Ureter (tissue), 1 donor: ENCODE measurements at places on chromosomes 16 and 17. TPM values are rescaled to one million over a fixed set of nuclear protein-coding genes. Genes with fewer than 3 reads are reported as not detected.

GRCh38 chr17:37527249-37527851 lies 37.7 kb downstream of the DUSP14 start:
- no peak for DNase-seq

DNA sequence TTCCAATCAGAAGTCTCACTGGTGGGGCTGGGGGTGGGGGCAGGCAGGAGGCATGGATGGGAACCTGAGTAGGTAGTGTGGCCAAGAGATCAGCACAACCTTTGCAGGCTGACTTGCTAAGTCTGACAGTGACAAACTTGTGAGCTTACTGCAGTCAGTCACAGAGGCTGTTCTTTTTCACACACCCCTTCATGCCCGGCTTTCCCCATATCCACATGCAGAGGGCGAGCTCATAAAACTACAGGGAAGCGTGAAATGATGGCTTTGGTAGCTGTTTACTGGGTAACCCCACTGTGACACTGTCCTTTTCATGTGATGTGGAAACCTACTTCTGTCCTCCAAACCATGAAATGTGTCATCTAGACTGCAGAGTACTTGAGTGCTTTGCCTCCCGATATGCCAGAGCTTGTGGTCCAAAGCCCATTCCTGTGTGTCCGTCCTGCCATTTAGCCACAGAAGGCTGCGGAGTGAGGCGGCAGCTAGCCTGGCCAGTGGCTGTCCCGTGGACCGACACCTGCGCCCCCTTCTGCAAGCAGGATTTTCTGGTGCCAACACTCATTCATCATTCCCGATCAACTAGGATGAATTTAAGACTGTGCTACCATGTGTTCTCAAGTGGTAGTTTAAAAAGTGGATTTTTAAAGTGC lies 9.8 kb downstream of the GEMIN4 start:
- DNase-seq = no peak

GRCh38 chr17:62746941-62747340 lies 61.2 kb downstream of the MARCHF10 start:
- no peak for DNase-seq

DNA sequence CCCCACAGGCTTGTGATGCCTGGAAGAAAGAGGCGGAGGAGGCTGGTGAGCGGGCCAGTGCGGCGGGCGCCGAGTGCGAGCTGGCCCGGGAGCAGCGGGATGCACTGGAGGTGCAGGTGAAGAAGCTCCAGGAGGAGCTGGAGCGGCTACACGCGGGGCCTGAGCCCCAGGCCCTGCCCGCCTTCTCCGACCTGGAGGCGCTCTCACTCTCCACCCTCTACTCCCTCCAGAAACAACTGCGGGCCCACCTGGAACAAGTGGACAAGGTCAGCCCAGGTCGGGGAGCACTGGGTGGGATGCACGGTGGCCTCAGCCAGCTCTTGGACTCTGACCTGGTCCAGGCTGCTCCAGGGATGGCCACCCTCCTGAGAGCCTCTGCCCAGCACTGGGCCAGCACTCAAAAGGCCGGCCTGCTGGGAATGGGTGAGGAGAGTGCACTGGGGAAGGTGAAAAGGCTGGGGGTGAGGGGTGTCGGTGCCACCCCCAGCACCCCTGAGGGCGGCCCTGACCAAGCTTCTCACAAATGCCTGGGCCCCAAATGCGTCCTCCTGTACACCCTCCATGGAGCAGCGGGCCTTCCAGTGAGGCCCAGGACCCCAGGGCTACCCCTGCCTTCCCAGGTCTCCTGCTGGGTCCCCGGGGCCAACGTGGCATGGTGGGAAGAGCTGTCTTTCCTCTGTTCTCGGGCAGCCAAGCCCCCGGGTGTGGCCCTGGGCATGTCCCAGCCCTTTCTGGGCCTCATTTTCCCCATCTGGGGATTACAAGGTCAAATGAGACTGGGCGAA lies 20.8 kb downstream of the UNC13D start:
- DNase-seq = no peak

Gene CACNA1G
- 0.36 TPM for total RNA-seq

Gene KATNB1
- total RNA-seq = 19.0 TPM

DNA sequence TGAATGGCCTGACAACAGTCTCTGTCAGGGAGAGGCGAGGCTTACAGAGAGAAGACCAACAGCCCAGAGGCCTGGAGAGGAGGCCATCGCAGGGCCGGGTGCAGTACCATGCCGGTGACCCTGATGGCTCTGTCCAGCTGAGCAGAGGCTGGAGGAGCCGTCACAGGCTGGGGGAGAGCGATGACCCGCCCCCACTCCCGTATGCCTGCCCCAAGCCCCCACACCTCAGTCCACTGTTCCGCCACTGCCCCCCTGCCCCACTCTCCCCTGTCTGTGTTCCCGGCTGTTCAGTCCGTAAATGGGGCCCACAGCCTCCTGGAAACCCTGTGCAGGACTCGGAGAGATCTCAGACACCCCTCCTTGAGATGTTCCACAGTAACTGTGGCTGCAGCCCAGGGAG lies 12.8 kb upstream of the FAM83G start:
- no peak for DNase-seq

DNA sequence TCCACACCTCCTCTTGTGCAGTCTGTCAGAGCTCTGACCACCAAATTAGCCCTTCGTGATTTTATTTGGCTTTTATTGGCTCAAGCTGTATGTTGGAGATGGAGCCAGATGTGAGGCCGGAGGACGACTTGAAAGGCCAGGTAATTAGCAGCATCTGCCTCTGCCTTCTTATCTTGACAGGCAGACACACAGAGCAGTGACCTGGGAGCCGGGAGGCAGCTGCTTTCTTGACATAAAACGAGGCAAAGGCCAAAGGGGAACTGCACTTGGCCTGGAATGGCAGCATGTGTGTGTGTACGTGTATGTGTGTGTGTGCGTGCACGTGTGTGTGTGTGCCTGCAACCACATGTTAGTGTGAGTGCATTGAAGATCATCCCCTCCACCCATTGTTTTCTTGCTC lies 56.9 kb upstream of the BRD7 start:
- no peak for DNase-seq

Gene ZPBP2
- not detected for total RNA-seq

Gene HOXB1
- total RNA-seq = 0.31 TPM

DNA sequence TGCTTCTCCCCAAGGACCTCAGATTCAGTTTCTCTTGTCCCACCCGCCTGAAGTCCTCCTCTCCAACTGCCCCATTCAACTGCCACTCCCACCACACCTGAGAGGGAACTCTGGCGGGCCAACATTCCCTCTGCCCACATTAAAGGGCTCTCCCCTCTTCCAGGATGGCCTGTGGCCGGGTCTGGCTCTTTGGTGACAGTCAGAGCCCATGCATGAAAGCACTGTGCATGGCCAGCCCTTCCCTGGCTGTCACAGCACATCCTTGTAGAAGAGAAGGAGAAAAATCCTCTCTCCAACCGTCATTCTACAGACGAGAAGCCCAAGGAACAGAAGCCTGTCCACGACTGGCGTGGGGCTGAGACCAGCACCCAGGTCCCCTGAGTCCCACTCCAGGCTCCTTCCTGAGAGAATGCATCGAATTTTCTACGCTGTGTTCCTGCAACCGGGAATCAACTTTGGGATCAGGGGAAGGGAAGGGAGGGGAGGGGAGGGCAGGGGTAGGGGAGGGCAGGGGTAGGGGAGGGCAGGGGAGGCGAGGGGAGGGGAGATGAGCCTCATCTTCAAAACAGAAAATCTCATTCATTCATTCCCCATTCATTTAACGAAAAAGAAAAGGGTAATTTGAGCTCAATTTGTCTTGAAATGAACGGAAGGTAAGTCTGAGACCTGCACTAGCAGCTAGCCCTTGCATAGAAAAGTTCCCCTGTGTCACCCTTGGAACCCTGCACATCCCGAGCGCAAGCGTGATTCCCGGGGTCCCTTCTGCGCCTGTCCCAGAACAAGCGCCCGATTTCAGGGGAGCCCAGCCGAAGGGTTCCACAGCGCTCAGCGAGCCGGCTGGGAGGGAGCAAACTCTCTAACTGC lies at the start of gene ABCC12:
TSS of gene ABCC12 (minus strand) at position 68 of the 864 bp plus-strand sequence. CDS start 9,569 bp downstream, outside the sequence.
- no peak for DNase-seq

DNA sequence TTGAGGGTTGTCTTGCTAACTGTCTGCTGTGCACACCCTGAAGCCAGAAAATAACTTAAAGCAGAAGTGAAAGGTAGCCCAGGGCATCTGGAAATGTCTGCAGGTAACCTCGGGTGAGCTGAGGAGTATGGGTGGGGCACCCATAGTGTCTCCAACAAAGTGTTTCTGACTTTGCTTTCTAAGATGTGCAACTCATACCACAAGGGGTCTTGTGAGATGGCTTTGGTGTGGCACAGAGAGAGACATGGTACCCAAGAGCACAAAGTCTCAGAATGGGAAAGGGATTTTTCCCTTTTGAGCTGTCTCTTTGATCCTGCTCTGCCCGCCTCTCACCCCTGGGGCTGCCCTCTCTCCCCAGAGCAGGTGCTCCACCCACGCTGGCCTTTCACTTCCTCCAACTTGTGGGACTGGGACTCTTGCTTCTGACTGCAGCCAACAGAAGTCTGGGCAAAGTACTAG lies 6.9 kb downstream of the CHD9 start:
- peak; percentile 54 for DNase-seq

DNA sequence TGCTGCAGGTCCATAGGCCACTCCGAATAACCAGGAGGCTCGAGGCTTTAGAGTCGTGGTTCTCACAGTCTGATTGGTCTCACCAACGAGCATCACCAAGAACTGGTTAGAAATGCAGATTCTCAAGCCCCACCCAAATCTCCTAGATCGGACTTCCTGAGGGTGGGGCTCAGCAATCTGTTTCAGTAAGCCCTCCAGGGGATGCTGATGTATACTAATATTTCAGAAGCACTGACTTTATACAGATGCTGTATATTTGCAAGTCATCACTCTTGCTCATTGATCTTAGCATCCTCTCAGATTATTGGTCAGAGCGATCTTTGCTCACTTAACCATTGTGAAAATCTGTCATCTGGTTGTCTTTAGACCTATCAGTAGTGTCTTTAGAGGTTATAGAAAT lies 4.4 kb upstream of the VAC14 start:
- DNase-seq = no peak

DNA sequence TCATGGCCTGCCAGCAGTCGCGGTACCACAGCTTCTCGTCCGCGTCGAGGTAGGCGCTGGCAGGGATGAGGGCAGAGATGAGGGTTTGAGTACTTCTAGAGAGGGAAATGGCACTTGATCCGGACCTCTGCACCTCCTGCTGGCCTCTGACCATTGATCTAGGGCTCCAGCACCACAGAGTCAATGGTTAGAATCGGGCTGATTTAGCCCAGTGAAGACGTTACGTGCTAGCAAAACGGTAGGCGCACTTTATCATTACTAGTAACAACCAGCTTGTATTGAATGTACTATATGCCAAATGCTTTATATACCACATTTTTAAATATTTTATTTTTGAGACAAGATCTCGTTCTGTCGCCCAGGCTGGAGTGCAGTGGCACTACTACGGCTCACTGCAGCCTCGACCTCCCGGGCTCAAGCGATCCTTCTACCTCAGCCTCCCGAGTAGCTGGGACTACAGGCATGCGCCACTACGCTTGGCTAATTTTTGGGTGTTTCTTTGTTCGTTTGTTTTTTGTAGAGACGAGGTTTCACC lies 526 bp downstream of the TSNAXIP1 start:
- DNase-seq = no peak

DNA sequence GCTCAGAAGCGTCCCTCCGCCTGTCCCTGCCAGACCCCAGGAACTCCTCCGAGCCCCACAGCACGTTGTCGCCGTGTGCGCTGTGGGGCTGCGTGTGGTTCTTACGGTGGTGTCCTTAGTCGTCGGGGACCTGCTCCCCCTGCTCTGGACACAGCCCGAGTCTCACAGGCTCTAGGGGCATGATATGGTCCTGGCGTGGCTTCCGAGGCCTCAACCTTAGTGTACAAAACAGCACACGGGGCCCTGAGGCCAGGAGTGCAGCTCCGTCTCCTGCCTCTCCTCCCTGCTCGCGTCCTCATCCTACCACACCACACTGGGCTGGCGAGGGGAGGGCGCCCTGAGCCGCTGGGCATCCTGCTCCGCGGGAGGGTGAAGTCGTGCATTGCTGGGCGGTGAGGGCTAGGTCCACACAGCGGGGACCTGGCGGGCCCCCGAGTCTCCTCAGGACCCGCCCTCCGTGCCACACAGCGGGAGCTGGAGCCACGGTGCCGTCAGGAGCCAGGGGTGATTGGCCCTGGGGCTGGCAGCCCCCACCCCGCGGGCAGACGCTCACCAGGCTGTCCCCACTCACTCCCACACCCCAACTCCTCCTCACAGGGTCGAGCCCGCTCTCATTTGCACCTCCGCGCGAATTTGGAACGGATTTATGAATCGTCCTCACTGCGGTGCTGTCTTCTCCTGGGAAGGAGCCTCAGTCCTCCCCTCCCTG lies 1.2 kb upstream of the MAFG start:
- no peak for DNase-seq

DNA sequence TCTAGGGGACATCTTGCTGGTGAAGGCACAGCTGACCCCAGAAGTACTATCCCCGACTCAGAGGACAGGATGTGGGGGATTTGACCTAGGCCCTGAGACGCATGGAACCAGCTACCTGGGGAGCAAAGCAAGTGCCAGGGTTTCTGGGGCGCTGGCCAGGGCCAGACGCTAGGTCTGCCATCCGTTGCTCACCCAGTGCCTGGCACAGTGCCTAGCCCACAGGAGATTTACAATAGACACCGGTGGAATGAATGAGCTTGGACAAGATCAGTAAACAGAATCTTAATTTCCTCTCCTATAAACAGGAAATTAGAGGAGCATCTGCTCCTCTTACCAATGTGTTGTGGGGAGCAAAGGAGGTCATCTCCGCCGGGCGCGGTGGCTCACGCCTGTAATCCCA lies 5.0 kb downstream of the RPRML start:
- no peak for DNase-seq

DNA sequence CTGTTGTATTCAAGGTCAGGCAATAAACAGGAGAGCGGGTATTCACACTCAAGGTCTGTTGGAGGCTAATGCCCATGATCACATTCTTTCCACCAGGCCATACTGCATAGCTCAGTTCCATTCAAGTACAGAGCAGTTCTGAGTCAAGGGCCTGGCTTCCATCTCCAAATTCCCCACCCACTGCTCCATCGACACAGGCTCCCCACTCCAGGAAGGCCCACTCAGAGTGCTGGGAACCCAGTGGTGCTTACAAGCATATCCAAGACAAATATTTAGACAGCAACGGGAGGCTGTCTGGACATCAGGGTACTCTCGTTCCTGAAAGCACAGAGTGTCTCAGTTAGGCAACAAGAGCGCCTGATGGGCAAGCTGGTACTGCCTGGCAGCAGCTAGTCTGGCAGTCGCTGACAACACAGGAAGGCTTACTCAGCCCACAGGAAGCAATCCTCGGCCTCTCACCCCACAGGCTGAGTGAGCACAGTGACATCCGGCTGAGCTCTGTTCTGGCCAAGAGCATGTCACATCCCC lies 40.9 kb downstream of the RFFL start:
- peak; percentile 80 for DNase-seq

Gene TEDC2
- 1.5 TPM for total RNA-seq

Gene TP53TG3D
- not detected for total RNA-seq

DNA sequence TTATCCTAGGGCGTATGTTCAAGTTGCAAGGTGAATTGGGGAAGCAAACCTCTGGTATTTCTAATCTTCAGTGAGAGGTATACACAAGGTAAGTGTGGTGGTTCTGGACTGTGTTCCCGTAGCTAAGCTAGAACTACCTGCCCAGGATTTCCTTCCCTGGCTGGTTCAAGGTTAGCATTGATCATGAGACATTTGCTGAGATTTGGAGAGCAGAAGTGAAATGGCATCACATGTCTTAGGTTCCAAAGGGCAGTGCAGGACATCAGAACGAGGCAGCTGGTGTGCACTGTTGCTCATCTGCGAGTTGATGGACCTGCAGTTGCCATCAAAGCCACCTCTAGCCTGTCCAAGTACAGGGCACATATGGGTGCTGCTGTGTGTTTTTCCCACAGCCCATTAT lies 95.2 kb downstream of the EMP2 start:
- no peak for DNase-seq
